NCI-H774 (cell line): ENCODE measurements at places on chromosomes 7 and 10.

DNA sequence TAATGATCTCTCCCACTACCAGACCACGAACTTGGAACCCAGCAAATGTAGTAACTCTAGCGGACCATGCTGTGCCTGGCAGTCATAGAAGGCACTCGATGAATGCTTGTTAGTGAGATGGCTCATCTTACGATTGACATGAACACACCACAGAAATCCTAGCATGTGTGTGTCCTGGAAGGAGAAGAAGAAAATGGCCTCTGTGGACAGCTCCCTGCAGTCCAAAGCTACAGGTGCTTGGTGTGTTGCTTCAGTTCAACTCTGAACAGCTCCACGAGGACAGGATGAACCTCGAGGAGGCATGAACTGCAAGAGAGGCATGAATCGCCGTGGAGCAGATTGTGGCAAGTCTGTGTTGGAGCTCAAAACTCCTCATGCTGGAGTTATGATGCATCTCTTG, 93.5 kb downstream of the KLF6 start:
- DNase-seq = no peak

- no peak for DNase-seq
Observed at GRCh38 chr10:43683451-43684291, 35.0 kb upstream of the ZNF32 start.

DNA sequence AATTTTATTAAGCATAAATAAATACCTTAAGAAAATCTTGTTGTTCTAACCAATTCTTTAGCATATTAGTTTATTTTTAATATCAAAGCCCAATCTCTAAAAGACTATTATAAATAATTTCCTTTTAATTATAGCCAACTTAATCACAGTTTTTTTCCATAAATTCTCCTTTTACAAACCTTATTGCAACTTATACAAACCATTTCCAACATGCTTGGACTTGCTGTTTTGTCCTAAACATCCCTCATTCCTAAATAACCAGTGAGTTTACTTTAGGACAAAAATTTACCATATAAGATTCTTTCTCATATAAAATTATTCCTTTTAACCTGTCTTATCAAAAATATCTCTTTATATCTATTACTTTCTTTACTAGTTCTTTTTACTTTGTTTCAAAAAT, 25.2 kb upstream of the LSM8 start:
- DNase-seq = no peak

- DNase-seq = no peak
Observed at GRCh38 chr10:128421371-128422160, 295.3 kb upstream of the MKI67 start.

DNA sequence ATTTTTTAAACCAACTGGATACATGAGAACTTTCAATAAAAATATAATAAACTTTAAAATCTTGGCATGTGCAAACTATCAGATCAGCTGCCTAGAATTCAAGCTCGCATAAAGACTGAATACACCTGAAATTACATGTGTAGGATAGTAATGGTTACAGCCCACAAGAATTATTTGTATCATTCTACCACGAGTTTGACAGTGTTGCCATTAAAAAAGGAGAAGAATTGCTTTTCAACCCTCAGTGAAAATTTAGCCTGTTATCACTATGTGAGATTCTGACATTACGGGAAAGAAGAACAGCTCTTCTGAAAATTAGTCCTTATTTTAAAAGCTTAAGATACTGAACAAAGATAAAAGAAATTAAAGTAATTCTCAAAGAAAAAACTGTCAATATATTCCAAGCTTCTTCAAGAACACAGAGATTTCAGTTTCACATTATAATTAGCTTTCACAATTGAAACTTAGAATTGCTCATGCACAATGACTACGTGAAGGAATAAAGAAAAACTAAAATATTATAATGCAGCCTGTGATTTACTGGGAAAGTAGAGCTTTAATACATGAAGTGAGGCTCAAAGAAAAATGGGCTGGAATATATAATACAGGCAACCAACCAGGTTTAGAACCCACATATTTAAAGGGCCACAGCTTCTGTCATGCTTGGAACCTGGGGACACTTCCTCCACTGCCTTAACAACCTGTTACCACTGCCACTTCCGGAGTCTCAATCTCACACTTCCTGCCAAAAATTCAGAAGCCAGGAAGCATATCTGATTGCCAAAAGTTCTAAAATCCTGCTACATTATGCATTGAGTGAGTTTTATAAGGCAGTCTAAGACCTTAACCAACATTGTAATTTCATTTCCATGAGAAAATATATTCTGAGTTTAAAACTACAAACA, 23.2 kb downstream of the TPK1 start:
- DNase-seq = no peak

DNA sequence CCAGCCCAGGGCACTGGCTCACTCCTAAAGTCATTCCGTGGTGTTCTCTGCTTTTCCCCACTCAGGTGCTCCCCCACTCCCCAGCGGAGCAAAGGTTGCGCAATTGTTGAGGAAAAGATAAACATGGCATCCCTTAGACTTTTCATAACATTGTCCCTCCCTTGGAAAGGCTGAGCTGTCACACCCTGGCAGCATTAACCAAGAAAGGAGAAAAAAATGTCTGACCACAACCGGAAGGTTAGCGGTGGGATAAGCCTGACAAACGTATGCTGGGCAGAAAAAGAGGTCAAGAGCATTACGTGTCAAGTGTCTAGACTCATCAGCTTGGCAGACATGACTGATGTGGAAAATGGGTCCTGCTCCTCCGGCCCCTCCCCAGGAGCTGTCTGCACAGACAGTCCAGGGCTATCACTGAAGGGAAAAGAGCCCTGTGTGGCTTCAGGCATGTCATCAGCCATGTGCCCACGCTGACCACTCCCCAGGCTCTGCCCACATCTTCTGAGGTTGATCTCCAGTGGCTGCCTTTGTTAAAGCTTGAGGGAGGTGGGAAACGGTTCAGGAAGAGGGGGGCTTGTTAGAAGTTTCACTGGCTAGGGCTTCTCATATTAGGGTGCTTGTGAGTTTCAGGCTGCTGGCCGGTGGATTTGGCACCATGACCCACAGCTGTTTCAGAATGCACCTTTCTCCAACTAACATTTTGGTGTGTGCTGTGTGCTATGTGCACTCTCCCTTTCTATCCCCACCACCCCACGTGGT, 30.1 kb downstream of the BTBD16 start:
- no peak for DNase-seq

DNA sequence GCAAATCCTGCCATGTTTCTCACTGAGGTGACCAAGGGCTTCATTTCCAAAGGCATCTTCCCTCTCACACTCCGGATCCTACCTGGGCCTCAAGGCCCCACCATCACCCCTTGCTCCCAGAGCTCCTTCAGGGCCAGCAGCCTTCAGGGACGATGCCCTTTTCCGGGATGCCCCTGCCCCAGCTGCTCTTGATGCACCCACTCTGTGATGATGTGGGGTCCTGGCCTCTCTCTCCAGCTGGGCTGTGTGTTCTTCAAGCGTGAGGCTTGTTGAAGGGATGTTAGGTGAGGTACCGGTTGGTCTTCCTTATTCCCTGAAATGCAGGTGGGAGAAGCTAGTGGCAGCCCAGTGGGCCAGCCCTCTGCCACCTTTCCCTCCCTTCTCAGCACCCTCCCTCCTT, 18.4 kb upstream of the SLC18A2 start:
- no peak for DNase-seq

- no peak for DNase-seq
Observed at GRCh38 chr10:110556969-110557601, 10.4 kb upstream of the SMC3 start.

- no peak for DNase-seq
Observed at GRCh38 chr10:17504547-17505245, 50.3 kb upstream of the ST8SIA6 start.

- DNase-seq = no peak
Observed at GRCh38 chr7:128215281-128215680, 25.8 kb upstream of the LEP start.

DNA sequence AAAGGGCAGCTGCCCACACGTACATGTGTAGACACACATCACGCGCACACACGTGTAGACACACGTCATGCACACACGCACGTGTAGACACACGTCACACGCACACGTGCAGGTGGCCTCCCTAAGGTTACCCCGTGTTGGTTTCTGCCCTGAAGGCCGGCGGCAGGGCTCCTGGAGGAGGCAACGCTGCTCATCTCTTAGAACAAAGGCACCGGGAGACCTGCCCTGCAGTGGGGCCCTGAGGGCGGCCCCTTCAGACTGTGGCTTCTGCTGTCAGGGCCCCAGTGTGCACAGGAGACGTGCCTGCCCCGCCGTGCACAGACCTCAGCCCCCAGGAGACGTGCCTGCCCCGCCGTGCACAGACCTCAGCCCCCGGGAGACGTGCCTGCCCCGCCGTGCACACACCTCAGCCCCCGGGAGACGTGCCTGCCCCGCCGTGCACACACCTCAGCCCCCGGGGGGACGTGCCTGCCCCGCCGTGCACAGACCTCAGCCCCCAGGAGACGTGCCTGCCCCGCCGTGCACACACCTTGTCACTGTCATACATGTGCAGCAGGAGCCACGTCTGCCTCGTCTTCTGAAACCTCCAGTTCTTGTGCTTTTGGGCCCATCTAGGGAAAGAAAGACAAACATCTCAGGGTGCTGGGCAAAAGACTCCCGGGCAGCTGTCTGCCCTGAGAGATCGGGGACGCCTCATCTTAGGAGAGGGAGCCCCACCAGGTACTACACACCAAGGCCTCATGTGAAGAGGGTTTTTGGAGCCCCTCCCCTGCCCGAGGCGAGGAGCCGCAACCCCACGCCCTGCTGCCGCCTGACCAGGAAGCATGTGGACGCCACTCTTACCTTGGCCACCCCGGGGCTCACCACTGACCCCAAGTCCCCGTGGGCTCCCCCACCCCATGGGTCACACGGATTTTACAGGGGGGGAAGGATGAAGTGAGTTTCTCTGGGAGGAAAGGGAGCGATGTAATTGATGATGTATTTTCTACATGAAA, 17.3 kb downstream of the CYP2W1 start:
- no peak for DNase-seq
